ENCODE measurements at places on chromosomes 2 and 18.

GRCh38 chr18:63236406-63236805 is 83.2 kb downstream of the BCL2 start:
- no peak for DNase-seq

DNA sequence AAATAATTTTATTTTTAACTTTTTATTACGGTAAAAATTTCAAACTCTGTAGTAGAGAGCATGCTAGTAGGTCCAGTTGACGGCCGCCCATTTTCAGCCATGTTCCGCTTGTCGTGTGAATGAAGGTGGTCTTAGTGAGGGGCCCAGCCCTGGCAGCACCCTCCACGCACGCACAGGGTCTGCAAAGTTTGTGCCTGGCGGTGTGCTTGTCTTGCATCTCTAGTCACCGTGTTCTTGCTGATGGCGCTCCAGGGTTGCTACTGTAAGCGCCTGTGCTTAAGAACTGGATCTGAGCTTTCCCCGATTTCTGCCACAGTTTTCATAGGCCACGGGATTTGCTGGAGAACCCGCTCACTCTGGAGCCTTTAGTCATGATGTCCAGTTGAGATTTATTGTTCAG is 28.9 kb downstream of the LDLRAD4 start:
- DNase-seq, result no peak

- no peak for DNase-seq
These were observed 63.4 kb upstream of the PEX13 start for GRCh38 chr2:60954139-60954538.

- no peak for DNase-seq
These were observed 30.4 kb upstream of the LAPTM4A start for GRCh38 chr2:20081841-20082240.

DNA sequence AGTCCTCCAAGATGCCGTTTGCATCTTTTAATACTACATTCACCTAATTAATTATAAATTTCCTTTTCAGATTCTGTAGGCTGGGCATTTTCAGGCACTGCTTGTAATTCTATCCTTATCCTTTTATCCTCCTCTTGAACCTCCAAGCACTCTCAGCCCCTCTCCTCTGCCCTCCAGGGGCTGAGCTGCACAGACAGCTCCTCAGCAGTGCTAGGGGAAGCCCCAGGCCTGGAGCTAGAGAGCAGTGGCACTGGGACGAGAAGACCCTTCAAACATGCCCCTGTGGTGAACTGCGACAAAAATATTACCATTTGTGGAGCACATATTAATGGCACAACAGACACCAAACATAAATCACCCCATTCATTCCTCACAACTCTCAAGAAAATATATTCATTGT is 32.9 kb downstream of the CFAP210 start:
- no peak for DNase-seq

DNA sequence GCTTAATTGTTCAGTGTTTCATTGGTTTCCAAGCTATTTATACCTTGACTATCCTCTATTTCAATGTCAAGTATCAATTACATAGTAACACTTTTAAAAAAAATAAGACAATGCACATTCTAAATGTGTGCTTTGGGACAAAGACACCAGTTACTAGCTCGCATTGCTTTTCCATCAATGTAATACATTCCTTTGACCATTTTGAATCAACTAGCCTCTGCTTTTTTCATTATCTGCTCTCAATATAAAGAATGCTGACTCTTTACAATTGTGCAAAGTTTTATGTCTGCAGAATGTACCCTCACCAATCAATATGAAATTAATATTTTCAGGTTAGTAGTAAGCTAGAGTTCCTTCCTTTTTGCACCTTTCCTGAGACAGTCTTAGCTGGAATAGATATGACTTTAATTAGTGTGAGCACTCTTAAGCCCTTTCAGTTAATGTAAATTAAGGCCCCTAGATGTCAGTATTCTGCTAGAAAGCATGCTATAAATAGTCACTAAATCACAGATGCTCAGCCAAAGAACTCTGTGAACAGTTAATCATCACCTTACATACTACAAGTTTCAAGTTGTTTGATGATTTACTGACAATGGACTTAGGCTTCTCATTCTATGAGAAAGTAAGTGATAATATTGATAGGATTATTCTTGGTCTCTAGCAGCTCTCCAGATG is 413.6 kb downstream of the PTH2R start:
- DNase-seq, result no peak

GRCh38 chr2:206328974-206329373 is 54.5 kb downstream of the ZDBF2 start:
- no peak for DNase-seq

DNA sequence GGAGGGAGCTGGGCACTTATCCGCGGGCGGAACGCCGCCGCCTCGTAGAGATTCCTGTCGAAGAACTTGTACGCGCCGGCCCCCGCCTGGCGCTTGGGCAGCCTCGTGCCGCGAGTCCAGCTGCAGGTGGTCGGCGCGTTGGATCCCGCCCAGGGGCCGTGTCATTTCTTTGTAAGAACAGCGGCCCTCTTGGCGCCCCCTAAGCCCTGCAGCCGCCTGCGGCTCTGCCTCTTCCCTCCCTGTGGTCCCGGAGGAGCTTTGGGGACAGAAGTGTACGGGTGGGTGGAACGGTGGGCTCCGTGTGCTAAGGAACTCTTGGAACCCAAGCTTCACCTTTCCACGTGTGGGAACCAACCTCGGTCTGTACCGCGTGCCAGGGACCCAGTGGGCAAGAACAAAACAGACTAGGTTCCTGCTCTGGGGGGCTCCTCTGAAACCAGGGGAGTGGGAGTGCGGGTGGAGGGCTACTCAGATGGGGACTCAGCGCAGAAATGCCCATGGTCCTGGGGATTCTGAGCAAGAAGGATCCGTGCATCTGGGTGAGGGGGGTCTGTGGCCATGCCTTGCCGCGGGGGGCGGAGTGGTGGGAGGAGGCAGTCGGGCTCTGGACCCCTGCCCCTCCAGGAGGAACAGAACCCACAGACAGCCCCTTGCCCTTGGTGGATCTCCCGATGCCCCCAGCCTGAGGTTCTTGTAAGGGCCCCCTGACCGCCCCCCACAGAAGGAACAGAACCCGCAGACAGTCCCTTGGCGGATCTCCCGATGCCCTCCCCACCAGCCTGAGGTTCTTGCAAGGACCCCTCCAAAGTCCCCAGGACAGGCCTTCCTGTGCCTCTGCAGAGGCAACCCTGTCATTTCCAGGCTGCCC is 1.5 kb downstream of the GPC1 start:
- peak; percentile 32 for DNase-seq

DNA sequence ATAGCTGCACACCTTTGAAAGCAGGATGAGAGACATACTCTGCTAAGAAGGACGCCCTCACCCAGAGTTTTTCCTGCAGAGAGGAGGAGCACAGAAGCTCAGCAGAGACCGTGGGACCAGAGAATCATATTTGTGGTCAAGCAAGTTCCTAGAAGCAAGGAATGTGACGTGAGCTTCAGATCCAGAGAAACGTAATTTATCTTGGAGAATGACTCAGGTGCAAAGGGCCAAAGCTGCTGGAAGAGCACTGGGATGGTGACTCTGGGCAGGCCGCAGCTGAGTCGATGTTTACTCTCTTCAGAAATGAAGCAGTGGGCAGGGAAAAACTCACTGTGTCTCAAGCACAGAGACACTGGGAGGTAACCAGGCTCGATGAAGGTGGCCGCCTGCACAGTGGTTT is 50.1 kb upstream of the IGFBP2 start:
- DNase-seq, result no peak

GRCh38 chr2:26352892-26353291 is 6.3 kb upstream of the ADGRF3 start:
- DNase-seq, result no peak

DNA sequence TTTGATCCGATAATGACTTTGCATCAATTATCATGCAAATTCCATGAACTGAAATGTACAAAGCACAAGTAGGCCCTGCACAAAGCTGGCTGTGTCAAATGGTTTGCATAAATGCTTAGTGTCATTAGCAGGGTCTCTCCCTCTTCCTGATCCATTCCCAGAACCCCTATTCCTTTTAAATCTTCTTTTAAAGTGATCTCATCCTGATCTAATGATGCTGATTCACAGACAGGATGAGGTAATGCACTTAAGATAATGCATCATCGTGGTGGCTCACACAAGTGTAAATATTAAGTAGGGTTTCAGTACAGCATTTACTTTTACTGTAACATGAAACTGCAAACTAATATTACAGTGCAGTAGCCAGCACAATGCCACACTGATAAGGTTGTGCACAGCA is 304.8 kb upstream of the SOX11 start:
- DNase-seq, result no peak

DNA sequence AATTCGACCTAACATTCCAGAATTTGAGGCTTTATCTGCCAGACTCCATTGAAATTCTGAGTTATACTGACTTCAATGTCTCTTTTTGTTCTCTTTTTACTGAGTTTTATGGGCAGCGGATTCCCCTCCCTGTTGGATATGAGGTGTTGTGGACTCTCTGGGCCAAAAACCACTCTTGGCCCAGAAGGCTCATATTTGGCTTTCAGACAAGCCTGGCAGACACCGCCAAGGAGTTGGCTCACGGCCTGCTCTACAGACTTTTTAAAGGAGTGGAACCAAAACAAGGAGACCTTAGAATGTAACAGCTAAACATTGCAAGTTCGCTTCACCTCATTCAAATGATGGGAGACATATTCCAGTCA is 206.4 kb upstream of the NCKAP5 start:
- no peak for DNase-seq

DNA sequence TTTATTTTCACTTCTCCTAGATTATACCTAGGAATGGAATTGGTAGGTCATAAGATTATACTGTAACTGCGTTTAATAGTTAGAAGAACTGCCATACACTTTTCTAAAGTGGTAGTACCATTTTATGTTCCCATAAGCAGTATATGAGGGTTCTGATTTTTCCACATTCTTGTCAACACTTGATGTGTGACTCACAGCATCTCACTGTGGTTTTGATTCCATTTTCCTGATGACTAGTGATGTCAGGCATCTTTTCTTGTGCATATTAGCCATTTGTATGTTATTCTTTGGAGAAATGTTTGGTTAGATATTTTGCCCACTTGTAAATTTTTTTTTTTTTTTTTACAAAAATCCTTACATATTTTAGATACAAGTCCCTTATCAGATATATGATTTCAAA is 2.3 kb downstream of the DCAF17 start:
- no peak for DNase-seq

GRCh38 chr2:36857713-36858112 is 108.6 kb downstream of the STRN start:
- no peak for DNase-seq

GRCh38 chr2:206716623-206717022 is 1.6 kb downstream of the DYTN start:
- DNase-seq, result peak; percentile 28

GRCh38 chr2:238113611-238114010 is 13.5 kb downstream of the ESPNL start:
- DNase-seq, result no peak

- no peak for DNase-seq
These were observed 184.0 kb upstream of the PID1 start for GRCh38 chr2:229454934-229455631.

Data from BE2C (cell line).